ENCODE measurements at places on chromosomes 2 and 18.

GRCh38 chr18:60543646-60544045 is 171.1 kb upstream of the MC4R start:
- no peak for DNase-seq

DNA sequence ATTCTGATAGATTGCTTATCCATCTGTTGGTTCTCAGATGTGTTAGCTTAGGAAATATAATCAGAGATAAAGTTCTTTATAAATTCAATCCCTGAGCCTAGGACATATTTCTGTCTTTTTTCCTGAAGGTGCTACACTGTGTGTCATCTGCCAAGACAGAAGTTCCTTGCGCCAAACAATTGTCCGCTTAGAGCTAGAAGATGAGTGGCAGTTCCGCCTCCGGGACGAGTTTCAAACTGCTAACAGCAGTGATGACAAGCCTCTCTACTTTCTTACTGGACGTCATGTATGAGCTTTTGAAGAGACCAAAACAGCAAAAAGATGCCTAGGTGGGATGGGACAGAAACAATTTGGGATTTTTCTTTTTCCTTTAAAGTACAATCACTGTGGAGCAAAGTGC is 78.0 kb downstream of the ESCO1 start:
- no peak for DNase-seq

DNA sequence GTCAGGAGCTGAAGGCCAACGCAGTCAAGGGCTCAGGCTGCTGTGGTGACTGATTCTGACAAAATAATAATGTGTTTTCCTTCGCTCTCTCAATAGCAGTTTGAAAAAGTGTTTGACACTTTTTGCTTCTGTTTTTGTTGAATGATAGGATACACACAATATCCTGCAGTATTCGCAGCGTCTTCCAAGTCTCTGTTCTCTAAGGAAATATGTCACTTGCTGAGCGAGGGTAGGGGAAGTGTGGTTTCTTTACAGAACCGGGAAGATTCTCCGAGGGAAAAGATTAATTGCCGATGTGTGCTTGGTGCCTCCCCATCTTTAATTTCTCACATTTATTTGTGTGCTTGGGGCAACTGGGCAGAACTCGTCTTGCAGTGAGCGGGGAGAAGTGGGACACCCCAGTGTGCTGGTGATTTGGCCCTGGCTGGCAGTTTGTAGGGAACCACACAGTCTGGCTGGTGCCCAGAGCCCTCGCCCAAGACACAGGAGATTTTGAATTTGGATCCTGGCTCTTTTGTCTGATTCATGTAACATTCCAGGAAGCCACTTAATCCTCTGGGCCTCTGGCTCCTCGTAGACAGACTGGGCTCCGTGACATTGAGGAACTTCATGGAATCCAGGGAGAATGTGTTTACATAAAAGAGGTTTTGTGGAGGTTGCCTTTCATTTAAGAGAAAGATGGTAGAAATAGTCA is 169.4 kb downstream of the LDLRAD4 start:
- DNase-seq = no peak

- DNase-seq = no peak
These were observed 49.2 kb downstream of the SLC4A3 start for GRCh38 chr2:219676586-219676985.

DNA sequence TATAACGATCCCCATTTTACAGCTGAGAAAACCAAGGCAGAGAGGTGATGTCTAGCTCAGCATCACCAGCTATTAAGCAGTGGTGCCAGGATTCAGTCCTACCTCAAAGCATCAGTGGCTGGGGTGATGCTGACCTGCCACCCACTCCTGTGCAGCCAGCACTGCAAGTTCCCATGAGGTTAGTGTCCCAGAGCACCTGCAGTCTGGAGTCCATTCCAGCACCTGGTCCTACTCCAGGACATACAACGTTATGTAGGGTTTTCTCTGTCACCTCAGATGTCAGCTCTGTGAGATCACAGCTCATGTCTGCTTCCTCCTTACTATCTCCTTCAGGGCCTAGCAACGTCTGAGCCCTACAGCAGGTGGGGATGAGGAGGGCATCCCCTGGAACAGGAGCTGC is 328.0 kb upstream of the HS6ST1 start:
- no peak for DNase-seq

DNA sequence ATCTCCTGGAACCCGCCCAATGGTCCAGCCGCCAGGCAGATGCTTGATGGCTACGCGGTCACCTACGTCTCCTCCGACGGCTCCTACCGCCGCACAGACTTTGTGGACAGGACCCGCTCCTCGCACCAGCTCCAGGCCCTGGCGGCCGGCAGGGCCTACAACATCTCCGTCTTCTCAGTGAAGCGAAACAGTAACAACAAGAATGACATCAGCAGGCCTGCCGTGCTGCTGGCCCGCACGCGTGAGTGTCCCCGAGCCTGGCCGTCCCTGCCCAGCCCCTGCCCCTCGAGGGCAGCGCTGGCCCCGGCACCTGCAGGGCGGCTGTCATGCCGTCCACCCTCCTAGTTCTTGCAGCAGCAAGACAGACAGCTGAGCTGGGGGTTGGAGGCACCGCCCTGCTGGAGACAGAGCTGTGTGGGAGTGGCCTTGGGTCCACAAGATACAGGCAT is 36.7 kb downstream of the MTERF4 start:
- no peak for DNase-seq

GRCh38 chr18:51253476-51253875 is 56.0 kb upstream of the MEX3C start:
- DNase-seq = no peak

DNA sequence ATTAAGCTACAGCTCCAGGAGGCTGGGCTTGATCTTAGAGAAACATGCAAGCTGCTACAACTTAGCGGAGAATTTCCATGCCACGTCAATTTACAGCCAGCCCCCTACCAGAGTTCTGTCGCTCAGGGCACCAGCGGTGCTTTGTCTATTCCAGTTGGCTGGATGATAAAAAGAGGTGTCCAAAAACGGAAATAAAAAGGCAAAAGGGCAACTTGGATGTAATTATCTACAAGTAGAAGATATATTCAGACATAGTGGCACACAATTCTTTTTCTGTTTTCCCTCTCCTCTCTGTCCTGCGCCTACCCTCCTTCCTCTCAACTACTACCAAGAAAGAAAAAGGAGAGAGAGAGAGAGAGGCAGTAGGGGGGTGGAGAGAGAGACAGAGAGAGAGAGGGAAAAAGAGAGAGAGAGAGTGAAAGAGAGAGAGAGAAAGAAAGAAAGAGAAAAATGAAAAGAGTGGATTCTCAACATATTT is 363 bp upstream of the RFTN2 start:
- DNase-seq = no peak

DNA sequence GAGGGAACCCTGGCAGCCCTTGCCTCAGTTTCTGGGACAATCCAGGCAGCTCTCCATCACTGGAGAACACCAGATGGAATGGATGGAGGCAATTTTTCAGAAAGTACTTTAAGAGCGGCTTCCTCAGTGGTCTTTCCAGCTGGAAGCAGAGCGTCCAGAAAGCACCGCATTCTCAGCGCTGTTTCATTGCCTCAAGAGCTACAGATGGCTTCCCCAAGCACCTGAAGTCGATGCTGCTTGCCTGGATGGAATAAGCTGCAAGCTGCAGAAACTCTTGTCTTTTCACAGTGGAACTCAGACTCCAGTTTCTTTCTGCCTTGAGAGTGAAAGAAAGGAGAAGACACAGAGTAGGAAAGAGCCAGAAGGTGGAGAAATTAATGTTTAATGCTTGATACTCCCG is 766.9 kb downstream of the TDRD15 start:
- DNase-seq = no peak

DNA sequence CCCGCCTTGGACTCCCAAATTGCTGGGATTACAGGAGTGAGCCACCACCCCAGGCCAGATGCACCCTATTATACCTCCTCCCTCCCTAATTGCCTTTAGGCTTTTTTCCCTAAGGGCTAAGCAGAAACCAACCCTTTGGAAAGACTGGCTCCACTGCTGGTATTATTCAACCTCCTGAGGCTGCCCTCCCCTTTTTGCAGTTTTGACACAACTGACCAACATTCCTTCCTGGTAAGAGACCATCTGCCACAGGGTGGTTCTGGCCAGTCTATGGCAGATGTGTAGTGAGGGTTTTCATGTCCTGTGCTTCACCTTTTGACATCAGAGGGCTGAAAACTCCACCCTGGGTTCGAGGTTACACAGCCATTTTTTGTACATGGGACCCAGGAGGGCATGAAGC is 1785.3 kb upstream of the CELF4 start:
- DNase-seq = no peak

- DNase-seq = no peak
These were observed 497.2 kb downstream of the THSD7B start for GRCh38 chr2:137262594-137262993.

- DNase-seq = no peak
These were observed 46.1 kb upstream of the PLB1 start for GRCh38 chr2:28449488-28450395.

GRCh38 chr2:138713504-138713903 is 66.7 kb downstream of the NXPH2 start:
- DNase-seq = no peak

GRCh38 chr2:108933691-108934117 is 55.3 kb downstream of the EDAR start:
- no peak for DNase-seq

GRCh38 chr18:62026586-62026985 is 133.8 kb upstream of the RNF152 start:
- DNase-seq = no peak

Data from activated T-helper 1 cell treated with Interleukin-2 at 50 U/mL for 16 hours (primary cell).